ENCODE measurements at places on chromosomes 3 and 15.

DNA sequence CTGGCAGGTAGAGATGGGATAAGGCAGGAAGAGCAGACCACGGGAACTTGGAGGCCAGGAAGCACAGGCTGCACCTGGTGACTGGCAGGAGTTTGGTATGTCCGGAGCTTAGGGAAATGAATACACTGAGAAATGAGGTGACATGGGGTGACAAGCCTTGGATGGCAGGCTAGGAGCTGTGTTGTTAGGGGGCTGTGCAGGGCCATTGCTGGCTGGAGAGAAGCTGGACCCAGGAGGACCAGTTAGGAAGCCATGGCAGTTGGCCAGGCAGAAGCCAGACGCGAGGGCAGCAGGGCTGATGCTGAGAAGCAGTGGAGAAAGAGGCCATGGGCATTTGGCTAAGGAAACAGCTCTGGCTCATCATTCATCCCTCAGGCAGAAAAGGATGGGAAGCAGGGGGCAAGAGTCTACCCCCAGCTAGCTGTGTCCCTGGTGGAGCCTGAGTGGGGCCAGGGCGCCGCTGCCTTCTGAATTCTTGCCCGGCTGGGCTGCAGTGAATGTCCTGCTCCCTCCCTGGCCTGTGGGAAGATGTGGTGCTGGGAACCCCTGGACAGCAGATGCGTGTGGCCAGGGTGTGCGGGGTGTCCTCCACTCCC lies 255.8 kb downstream of the FAM43A start:
- no peak for DNase-seq

DNA sequence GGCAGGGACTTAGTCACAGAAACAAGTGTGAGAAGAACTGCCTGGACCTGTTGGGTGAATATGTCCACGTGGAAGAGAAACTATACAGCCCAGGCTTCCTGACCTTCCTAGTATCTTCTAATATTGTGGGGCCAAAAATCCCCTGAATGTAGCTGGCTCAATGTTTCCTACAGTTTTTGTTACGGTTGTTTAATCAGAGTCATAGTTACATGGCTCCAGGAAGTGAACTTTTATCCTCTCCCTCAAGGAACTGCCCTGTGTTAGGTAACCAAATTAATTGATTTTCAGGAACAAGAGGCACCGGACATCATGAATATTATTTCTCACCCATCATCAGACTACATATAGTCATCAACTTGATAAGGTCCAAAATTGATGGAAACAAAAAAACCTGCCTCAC lies 59.0 kb downstream of the ANXA2 start:
- no peak for DNase-seq

DNA sequence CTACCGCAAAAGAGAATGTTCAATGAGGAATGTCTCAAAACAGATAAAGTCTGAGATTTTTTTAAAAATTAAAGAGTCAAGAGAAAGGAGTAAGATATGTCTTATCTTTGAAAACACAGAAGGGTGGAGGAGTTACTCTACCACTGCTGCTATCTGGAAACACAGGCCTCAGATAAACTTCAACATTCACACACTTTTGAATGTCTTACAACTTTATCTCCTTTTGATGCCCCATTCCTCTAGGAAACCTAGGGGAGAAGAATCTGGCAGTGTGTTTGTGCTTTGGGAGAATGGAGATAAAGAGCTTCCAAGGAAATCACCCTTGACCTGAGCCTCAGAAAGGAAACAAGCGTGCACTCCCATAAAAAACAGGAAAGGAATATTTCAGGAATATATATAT lies 468.2 kb downstream of the PLOD2 start:
- DNase-seq = no peak

DNA sequence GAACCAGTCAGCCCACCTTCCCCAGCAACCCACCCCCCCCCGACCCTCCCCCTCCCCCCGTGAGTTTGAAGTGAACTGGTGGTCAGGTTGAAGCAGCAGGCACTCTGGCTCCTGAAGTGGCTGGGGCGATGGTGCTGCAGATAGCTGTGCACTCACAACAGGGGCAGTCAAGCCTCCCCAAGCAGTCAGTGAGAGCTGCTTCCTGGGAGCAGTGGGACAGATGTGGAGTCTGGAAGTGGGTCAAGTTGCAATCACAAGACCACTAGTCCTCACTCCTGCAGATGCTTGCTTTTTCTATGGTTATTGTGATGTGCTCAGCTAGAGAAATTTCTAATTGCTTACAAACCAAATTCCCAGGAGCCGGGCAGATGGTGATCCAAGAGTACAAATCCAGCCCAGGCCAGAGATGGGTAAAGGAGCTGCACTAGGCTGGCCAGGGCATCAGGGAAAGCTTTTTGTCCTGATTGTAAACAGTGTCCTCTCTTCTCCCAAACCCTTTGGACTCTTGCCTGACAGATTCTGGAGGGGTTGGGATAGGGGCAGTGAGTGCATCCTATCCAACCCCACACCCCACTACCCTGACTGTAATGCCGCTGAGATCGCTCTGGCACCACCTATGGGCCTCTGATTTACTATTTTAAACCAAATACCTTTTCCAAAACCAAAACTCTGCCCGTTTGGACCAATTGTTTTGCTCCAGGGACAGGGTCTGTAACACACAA lies 9.8 kb upstream of the CLPX start:
- no peak for DNase-seq

GRCh38 chr3:170228093-170228766 lies 6.0 kb downstream of the PRKCI start:
- DNase-seq = no peak

DNA sequence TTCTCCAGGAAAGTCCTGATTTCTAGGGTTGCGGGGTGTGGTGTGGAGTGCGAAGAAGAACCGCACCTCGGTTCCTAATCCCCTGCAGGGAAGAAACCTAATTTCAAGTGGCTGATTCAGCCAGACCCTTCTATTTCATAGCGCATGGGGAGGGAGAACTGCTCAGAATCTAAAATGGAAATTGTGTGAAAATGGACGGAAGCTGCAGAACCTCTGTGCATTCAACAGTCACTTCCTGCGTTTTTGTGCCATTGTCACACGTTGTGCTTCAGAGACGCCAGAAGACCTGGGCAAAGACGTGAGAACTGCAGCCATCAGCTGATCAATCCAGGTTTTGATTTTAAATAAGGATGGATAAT lies 1.2 kb downstream of the SIDT1 start:
- peak; percentile 60 for DNase-seq

- DNase-seq = no peak
These were observed 53.9 kb upstream of the RYR3 start for GRCh38 chr15:33256874-33257273.

GRCh38 chr15:68348081-68348480 lies 70.5 kb downstream of the FEM1B start:
- no peak for DNase-seq

DNA sequence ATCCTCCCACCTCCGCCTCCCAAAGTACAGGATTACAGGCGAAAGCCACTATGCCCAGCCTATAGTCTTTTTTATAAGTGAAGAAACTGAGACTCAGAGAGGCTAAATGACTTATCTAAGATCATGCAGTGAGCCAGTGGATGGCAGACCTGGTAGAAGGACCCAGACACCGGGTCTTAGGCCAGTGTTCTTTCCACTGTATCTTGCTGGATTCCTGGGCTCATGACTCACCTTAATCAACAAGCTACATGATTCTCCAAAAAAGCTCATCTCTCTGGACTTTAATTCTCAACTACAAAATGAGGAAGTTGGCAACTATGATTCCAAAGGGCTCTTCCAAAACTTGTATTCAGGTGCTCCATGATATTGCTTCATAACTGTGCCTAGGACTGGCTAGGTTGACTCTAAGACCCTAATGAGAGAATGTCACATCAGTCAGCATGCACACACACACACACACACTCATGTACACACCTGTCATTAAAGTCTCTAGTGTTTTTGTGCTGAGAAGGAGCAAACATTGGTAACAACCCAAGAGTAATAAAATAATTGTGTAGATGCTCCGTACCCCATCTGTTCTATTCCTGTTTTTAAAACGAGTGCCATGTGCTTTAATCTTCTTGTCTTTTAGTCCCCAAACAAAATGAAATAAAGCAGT lies 89.7 kb upstream of the SLC4A7 start:
- DNase-seq = no peak

- DNase-seq = no peak
These were observed 201.7 kb downstream of the GAP43 start for GRCh38 chr3:115825046-115825445.

GRCh38 chr3:145058483-145058882 lies 1086.9 kb downstream of the DIPK2A start:
- DNase-seq = no peak

GRCh38 chr3:134621854-134622253 lies 29.0 kb downstream of the KY start:
- no peak for DNase-seq

DNA sequence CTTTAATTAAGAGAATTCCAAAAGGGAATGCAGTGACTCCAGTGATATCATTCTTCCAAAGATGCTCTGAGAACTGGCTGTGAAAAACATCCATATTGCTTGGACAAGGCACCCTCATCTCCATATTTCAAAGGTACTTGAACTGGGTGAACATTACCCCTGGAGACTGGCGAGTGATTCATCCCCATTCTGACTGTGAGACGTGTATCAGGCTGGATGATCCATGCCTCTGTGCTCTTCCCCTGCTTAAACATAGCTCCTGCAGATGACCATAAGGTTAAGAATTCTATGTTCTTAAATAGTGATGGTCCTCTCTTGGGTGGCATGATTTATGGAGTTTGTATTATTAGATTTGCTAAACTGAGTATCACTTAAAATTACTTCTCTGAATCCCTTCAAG lies 137.8 kb downstream of the GABRB3 start:
- DNase-seq = no peak

- peak; percentile 45 for DNase-seq
These were observed 556 bp downstream of the CRYBG3 start for GRCh38 chr3:97822359-97822775.

DNA sequence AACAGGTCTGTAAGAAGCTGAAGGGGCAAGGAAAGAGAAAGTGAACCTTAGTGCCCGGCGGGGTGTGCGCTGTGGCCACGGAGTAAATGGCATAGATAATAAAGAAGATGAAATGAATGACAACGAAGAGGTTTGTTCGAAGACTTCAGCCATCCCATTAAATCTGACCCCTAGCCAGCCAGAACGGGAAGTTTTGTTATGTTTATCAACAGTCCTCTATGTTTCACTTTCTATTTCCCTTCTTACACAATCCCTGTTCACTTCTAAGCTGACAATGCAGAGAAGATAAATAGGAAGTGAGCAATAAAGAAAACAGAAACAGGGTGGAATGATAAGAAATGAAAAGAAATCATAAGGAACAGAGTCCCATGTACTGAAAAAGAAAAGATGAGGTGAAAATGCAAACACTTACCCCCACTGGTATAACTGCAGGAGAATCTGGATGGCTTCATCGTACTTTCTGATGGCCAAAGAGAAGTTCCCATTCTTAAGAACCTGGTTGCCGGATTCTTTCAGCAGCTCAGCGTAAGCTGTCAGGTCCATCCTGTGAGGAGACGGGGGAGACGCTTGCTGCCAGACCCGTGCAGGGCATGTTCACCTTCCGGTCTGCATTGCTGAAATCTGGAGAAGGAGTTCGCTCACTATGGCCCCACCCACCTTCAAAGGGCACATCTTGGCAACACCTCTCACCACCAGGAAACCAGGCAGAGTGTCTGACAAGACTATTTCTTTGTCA lies 36.8 kb downstream of the TRANK1 start:
- DNase-seq = peak; percentile 69

Measured in activated T-cell treated with anti-CD3 and anti-CD28 coated beads, Interleukin-2, amount 50 U/mL, for 48 hours (primary cell).